HCT116 (cell line): ENCODE measurements at places on chromosomes 7 and 10.

DNA sequence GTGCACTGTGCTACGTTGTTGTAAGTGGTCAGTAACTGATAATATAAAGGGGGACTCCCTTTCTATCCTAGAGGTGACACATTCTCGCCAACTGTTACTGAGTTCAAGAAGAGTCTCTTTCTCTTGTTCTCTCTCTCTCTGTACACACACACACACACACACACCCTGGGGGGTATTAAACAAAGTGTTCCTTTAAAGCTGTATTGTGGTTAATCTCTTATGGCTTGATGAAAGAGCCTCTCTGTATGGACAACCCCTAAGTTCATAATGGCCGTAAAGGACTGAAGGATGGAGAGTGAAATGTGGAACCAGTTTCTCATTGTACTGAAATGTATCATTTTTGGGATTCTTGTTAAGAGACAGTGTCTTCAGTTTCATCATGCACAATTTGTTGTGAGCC lies 145.2 kb upstream of the BMPER start:
- DNase-seq, result no peak

- no peak for DNase-seq
These were observed 64.6 kb downstream of the JAZF1 start for GRCh38 chr7:28116041-28116440.

- peak; percentile 34 for DNase-seq
These were observed 59.2 kb upstream of the MYL10 start for GRCh38 chr7:101688183-101688831.

- no peak for DNase-seq
These were observed 280.3 kb upstream of the HABP2 start for GRCh38 chr10:113272511-113272910.

GRCh38 chr10:15313843-15314242 lies 57.2 kb downstream of the FAM171A1 start:
- no peak for DNase-seq

DNA sequence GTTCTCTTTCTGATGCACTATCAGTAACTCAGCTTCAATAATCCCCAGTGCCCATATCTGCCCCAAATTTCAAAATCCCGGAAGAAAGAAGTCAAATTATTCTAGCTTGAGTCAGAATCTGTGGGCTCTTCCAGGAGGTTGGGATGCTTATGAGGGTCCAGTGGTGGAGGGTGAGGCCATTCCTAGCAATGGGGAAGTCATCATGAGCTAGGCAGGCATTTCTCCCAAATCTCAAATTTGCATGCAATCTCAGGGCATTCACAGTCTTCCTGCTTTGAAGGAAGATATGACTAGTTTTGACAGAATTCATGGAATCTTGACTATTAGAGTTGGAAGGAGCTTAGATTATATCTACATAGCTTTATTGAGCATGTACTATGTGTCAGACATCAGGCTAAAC lies 164.3 kb upstream of the AGK start:
- DNase-seq, result no peak

- DNase-seq, result no peak
These were observed 151.0 kb downstream of the NRF1 start for GRCh38 chr7:129762387-129762969.
